ENCODE measurements at places on chromosomes 12 and 14.

- no peak for DNase-seq
Measured at GRCh38 chr12:6049992-6050391, 74.5 kb downstream of the VWF start.

DNA sequence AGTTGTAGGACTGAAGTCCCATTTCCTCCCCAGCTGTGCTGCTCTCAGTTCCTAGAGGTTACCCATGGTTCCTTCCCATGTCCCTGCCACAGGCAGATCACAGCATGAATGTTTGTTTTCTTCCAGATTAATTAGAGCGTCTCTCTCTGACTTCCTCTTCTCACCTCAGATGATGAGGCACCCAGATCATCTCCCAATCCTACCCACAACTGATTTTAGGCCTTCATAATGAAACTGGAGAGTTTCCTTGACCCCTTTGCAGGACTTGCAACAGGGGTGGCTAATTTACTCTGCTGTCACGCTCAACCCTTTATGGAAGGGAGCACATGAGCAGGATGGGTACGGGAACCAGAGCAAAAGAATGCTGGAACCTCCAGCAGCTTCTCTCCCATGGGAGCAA is 32.1 kb upstream of the TXNRD1 start:
- DNase-seq = no peak

DNA sequence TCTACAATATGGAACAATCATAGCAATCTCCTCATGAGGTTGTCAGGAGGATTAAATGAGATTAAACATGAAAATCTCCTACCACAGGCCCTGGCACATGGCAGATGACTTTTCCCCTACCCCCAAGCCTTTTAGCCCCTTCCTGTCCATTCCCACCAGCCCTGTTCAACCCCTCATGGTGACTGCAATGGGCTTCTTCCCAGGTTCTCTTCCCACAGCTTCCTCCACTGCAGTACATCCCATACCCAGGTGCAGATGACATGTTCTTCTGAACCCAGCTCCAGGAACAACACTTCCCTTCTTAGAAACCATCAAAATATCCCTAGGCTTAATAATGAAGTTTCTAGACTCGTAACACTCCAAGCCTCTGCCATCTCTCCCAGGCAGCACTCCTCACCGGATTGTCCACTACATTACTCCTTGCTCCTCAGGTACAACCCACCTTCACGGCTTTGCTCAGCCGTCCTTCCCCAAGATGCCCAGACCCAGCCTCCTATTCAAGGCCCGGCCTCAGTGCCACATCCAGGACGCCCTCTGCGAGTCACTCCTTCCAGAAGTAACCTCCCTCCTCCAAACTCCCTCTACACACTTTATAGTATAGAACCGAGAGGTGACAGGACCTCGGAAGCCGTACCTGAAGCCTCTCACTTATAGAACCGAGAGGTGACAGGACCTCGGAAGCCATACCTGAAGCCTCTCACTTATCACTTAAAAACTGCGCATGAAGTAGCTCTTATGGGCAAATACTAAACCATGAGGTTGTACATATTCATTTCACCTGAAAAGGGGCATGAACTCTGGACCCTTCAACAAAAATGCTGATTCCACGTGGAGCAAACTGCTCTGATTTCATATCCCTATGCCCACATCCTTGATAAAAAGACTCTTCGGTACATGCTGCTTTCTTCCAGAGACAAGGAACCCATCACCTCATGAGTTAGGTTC is 1.5 kb downstream of the CRACR2A start:
- no peak for DNase-seq

- no peak for DNase-seq
Measured at GRCh38 chr12:48352157-48352760, 1.5 kb upstream of the ZNF641 start.

DNA sequence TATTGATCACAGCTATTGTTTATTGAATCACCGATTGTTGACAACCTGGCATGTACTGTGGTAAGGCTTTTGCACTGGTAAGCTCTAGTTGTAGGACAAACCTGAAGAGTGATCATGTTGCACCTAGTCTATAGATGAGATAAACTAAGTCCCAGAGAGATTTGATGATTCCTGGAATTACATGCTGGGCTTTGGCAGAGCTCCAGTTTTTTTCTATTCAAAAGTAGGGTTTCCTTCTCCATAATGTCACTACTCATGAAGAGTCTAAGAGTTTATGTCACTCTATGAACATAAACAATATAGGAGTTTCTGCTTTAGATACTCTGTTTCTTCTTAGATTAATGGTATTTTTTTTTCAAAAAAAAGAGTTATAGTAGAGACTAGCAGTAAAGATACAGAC is 72.0 kb downstream of the BMP4 start:
- no peak for DNase-seq

DNA sequence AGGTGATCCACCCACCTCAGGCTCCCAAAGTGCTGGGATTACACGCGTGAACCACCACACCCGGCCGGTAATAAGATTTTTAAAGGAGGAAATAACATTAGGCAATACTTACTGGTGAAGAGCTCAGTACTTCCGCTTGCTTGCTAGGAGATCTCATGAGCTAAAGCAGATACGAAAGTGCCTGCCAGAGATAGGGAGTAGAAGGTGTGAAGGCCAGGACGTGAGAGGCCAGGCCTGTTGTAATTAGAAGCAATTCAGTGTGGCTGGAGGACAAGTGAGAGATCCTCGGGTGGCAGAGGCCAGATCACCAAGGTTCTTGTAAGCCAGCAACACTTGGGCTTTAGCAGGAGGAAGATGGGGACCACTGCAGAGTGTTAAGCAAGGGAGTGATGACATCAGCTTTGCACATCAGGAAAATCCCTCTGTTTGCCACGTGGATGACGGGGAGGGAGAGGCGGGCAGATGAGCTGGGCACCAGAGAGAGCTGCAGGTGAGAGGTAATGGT is 7.6 kb downstream of the TECPR2 start:
- no peak for DNase-seq

DNA sequence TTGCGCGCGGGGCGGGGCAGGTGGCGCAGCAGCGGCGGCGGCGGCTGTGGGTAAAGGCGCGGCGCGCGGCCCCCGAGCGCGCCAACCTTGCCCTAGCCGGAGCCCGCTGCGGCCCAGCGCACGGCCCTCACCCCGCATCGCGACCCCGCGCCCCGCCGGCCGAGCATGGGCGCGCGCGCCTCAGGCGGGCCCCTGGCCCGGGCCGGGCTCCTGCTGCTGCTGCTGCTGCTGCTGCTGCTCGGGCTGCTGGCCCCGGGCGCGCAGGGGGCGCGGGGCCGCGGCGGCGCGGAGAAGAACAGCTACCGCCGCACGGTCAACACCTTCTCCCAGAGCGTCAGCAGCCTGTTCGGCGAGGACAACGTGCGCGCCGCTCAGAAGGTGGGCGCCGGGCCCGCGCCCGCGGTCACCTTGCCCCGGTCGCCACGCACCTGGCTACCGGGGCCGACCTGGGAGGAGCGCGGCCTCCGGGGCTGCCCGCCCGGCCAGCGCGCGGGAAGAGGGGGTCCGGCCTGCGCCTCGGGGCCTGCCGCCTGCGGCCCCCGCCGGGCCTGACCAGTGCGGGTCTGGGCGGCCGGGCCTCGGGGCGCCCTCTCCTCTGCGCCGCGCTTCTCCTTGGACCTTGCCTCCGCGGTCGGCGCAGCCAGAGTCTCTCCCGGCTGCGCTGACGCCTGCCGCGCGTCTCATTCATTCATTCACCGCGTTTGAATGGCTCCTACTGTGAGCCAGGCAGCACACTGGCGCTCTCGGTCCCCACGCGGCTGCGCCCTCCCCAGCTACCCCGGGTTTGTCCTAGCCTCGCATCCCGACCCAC is at the start of gene BRI3BP:
TSS of gene BRI3BP (plus strand) at position 20 of the 811 bp plus-strand sequence. CDS start at position 166, 146 bp downstream.
- peak; percentile 68 for DNase-seq

DNA sequence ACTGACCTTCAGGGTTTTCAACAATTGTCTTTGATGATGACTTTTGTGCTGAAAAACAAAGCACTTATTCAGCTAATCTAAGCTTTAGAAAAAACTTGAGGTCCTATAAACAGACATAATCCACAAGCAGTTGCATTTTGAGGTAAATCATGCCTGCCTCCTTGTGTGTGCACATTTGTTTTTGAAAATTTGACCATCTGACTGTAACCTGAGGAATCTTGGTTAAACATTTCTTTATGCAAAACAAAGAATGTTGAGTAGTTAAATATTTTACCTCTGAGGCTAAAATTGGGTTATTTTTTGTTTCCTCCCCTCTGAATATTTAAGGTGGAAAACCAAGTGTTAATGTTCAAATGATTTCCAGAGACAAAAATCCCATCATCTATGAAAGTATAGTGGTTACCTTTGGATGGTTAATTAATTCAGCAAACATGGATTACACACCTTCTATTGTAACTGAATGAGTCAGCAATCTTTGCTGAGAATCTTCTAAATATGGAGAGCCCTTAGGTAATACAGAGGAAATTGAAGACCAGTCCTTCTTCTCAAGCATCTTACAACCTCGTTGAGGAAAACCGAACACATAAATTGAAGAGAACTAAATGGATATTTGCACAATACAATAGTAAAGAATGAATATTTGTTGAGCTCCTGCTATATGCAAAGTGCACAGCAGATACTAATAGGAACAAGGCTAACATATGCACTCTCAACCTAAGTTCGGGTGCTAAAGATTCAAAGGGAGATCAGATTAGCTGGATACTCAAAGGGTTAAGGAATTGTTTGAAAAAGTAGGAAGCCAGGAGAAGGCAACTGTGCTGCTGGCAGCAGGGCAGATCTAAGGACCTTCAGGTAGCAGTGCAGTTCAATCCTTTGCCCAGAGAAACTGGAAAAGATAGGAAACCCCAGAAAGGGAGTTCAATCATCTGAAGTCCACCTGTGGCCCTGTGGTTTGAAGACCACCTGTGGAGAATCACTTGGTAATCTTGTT is 115.2 kb downstream of the BMP4 start:
- no peak for DNase-seq

- DNase-seq = no peak
Measured at GRCh38 chr14:39876916-39877315, 444.7 kb upstream of the FBXO33 start.

- no peak for DNase-seq
Measured at GRCh38 chr14:55043528-55043927, 7.9 kb upstream of the MAPK1IP1L start.

DNA sequence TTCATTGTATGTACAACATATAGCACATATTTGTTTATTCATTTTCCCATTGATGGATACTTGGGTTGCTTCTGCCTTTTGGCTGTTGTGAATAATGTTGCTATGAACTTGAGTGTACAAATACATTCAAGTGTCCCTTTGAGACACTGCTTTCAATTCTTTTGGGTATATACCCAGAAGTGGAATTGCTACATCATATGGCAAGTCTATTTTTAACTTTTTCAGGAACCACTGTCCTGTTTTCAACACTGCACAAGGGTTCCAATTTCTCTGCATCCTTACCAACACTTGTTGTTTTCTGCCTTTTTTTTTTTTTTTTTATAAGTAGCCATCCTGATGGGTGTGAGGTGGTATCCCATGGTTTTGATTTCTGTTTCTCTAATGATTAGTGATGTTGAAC is 15.9 kb downstream of the RBMS2 start:
- DNase-seq = no peak

DNA sequence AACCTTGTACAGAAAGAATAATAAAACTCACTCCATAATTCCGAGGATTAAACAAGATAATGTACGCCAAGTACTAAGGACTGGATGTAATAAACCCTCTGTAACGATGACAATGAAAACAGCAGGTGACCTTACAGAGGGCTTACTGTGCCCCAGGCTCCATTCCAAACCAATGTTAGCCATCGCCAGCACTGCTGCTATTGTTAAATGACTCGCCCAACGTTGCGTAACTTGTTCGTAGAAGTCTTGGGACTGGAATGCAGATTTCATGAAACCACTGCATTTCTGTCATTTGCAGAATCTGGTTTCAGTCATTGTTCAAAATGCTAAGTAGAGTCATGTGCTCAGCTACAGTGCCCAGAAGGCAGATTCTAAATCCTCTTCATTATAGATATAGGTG is 728 bp upstream of the STON2 start:
- DNase-seq = no peak

DNA sequence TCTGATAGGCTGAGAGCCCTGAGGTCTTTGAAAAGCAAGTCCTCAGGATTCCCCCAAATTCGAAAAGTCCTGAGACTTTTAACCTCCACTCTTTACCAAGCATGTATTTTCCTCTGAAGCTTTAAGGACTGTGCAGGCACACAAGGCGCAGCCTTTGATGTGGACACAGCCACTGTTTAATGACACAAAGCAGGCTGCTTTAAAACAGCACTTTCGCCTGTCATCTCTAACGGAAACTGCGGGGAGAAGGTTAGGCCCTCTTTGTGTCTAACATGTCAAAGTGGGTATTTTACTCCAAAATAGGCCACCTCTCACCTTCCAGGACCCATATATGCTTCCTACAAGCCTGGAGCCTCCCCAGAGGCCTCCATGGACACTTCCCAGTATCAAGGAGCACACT is 159.2 kb downstream of the GCH1 start:
- no peak for DNase-seq

DNA sequence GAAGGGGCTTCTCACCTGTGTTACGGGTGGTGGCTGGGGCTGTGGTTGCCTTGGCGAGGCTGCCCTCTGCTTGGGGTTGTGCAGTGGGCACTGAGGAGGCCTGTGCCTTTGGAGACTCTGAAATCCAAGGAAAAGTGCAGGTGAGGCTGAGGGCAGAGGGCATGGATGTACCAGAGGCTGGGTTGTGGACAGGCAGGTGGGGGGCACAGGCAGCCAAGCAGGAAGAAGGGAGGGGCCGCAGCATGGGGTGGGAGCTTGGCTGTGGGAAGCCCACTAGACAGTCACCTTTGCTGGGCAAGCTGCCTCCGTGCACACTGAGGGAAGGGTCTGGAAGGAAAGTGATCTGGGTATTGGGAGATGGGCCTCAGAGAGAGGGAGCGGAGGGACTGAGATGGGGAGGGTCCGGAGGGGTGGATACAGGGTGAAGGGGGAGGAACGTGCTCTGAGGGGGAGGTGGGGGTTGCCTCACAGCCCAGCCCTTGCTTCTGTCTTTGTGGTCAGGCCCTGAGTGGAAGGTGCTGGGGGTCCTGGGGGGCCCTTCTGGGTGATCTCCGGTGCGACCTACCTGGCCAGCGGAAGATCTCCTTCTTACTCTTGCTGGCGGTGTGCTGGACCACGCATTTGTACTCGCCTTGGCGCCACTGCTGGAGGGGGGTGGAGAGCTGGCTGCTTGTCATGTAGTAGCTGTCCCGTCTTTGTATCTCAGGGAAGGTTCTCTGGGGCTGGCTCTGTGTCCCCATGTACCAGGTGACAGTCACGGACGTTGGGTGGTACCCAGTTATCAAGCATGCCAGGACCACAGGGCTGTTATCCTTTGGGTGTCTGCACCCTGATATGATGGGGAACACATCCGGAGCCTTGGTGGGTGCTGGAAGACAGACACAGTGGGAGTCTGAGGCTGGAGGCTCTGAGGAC is 318.7 kb downstream of the TMEM121 start:
- DNase-seq = peak; percentile 4

DNA sequence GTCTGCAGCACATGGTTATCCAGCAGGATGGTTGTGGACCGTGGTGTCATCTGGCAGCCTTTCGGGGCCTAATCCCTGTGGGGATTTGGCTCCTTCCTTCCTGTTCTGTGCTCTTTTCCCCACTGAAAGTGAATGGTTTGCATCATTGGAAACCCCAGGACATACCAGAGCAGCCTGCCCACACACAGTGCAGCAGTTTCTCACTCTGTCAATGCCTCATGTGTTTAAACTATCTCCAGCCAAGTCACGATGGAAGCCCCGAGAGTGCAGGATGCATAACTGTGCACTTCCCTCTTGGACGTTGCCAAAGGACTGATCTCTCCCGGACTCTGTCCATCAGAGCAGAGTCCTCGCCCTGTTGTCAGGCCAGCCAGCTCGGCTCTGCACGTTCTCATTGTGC is 29.0 kb upstream of the AMN start:
- no peak for DNase-seq

- no peak for DNase-seq
Measured at GRCh38 chr12:84920331-84920730, 7.7 kb upstream of the SLC6A15 start.

Measured in activated T-cell treated with anti-CD3 and anti-CD28 coated beads, Interleukin-2, amount 50 U/mL, for 4 hours (primary cell).